Thymus (tissue), 14 donors: ENCODE measurements at places on chromosomes 11 and 22.

GRCh38 chr22:21449531-21450319 is 17.5 kb upstream of the TMEM191C start:
- H3K4me3 ChIP-seq, result no peak overlapping the region
- no peaks in the 10 kb centered on the region for H3K27me3 ChIP-seq
- no peaks in the 10 kb centered on the region for H3K4me1 ChIP-seq

DNA sequence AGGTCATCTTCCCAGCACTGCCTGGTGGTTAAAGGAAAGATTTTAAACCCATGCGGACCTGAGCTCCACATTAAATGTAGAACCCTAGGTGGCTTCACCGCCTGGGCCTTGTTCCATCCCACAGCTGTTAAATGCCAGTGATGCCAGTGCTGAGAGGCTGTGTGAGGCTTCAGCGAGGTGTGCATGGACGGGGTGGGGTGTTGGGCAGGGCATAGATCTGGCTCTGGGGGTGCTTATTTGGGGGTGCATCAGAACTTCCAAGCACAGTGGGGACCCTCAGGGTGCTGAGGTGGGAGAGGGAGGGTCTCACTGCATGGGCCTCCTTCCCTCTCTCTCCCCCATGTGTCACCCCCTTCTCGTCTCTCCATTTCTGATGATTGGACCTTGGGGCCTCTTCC is 90.1 kb upstream of the B3GAT1 start:
- no peaks in the 10 kb centered on the region for H3K36me3 ChIP-seq
- H3K27me3 ChIP-seq, result no peaks in the 10 kb centered on the region
- no peak overlapping the region for H3K27ac ChIP-seq

- H3K4me3 ChIP-seq, result no peak overlapping the region
- H3K27me3 ChIP-seq, result no peaks in the 10 kb centered on the region
- no peak for DNase-seq
Observed at GRCh38 chr11:20626279-20626678, 26.9 kb downstream of the SLC6A5 start.

DNA sequence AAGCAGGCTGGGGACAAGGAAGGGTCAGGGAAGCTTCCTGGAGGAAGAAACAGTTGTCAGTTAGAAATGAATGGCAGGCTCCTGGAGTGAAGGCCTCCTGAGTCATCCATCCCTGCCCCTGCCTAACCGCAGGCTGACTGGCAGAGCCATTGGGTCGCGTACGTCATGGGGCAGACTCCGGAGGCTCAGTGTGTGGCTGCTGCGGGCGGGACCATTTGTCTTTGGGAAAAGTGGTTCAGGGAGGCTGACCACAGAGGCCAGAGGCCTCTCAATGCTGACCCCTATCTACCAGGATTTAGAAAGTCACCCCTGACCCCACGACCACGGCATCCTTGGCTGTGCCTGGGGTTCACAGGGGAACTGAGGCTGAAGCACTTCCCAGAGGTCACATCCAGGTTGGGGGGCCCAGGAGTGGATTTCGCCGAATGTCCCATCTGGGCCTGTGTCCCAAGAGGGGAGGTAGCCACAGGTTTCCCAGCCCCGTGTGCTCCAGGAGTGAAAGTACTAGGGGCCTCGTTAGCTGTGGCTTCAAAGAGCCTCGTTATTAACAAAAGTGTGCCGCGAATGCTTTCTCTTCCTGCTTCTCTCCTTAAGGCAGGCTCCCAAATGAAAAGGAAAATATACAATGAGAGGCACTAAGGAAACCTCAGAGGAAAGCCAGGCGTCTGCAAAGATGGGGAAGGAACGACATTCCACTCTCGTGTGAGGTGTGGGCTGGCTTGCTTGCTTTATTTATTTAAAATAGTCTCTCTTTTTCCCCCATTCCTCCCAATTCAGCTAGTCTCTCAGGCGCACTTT is 58.9 kb downstream of the FLRT1 start:
- H3K27ac ChIP-seq, result no peak overlapping the region
- no peaks in the 10 kb centered on the region for H3K27me3 ChIP-seq
- DNase-seq, result no peak
- H3K4me3 ChIP-seq, result no peak overlapping the region

DNA sequence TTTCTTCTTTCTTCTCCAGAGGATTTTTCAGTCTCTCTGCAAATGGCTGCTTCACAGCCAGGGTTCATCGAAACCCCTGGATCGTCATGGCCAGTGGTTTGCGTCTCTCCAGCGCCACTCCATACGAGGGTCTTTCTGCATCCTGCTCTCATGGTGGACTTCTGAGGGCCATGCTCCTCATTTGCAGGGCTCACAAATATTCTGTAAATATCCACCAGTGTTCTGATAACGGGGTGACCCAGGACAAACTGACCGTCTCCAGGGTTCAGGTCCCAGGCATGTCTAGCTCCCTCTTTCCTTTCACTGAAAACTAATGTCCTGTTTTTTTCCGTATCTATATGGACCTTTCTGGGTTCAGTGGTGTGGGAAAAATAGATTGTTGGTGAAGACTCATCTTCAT is 15.7 kb upstream of the VPREB1 start:
- H3K36me3 ChIP-seq, result no peaks in the 10 kb centered on the region
- DNase-seq, result no peak
- H3K27ac ChIP-seq, result no peak overlapping the region

DNA sequence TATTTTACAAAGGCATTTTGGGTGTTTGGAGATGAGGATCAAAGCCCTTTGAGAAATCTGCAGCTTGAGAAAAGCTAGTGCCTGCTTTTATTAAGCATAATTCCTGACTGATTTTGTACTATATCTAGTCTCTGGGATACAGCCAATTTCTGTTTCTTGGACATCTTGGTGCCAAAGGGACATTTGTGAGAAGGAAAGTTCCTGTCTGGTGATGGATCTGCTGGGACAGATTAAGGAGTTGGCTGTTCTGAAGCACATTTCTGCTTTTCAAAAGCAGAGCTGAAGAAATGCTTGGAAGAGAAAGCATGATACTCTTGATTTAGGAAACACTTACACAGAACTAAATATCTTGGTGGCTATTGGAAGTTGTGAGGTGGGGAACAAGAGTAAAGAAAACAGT is 254.6 kb upstream of the CCDC90B start:
- no peak overlapping the region for H3K4me3 ChIP-seq
- DNase-seq, result no peak
- H3K36me3 ChIP-seq, result no peaks in the 10 kb centered on the region

- H3K27ac ChIP-seq, result no peak overlapping the region
- peaks cover 30% of the 10 kb centered on the region for H3K27me3 ChIP-seq
- H3K4me3 ChIP-seq, result no peak overlapping the region
- no peak for DNase-seq
- H3K4me1 ChIP-seq, result peaks cover 9% of the 10 kb centered on the region
Observed at GRCh38 chr11:3231550-3231850, 717 bp downstream of the MRGPRE start.

DNA sequence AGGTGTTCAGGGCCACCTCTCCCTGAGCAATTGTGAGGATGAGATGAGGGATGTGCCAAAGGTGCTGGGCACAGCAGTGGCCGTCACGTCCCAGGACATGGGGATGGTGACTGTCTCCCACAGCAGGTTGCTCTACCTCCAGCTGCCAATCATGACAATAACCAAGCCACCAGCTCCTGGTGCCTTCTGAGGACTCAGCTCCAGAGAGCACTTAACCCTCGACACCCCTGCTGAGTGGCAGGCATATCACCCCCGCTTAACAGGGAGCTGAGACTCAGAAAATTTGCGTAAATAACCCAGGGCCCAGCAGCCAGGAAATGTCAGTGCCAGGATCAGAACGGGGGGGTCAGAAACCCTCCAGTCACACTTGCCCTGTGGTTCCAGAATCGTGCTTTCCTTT is 8.4 kb upstream of the PNPLA5 start:
- H3K27me3 ChIP-seq, result peaks cover 9% of the 10 kb centered on the region
- DNase-seq, result no peak
- H3K27ac ChIP-seq, result no peak overlapping the region
- H3K4me3 ChIP-seq, result no peak overlapping the region
- H3K36me3 ChIP-seq, result no peaks in the 10 kb centered on the region

DNA sequence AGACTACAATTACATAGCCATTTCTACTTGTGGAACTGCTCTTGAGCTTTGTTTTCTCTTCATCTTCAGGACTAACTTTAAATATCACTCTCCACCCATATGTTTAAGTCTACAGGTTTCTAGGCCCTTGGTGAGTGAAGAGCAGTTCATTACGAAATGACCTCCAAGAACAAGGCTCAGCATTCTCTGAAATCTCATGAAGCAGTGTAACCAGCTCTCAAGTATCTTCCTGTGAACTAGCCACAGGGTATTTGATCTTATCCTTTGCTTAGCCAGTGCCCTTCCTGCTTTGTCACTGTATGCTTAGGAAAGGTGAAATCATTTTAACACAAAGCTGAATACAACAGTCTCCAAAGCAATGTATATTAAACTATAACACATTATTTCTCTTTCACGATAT is 20.4 kb upstream of the LYVE1 start:
- no peak for DNase-seq
- no peak overlapping the region for H3K27ac ChIP-seq
- H3K27me3 ChIP-seq, result no peaks in the 10 kb centered on the region
- H3K4me3 ChIP-seq, result no peak overlapping the region
- no peaks in the 10 kb centered on the region for H3K4me1 ChIP-seq
- H3K36me3 ChIP-seq, result no peaks in the 10 kb centered on the region

GRCh38 chr11:57072640-57073039 is 83.9 kb downstream of the OR5AK2 start:
- no peaks in the 10 kb centered on the region for H3K4me1 ChIP-seq
- H3K4me3 ChIP-seq, result no peak overlapping the region
- H3K27me3 ChIP-seq, result no peaks in the 10 kb centered on the region
- DNase-seq, result no peak
- no peaks in the 10 kb centered on the region for H3K36me3 ChIP-seq

- no peak overlapping the region for H3K27ac ChIP-seq
- no peaks in the 10 kb centered on the region for H3K4me1 ChIP-seq
- DNase-seq, result no peak
- H3K4me3 ChIP-seq, result no peak overlapping the region
Observed at GRCh38 chr22:48015701-48016100, 1253.3 kb downstream of the TBC1D22A start.

DNA sequence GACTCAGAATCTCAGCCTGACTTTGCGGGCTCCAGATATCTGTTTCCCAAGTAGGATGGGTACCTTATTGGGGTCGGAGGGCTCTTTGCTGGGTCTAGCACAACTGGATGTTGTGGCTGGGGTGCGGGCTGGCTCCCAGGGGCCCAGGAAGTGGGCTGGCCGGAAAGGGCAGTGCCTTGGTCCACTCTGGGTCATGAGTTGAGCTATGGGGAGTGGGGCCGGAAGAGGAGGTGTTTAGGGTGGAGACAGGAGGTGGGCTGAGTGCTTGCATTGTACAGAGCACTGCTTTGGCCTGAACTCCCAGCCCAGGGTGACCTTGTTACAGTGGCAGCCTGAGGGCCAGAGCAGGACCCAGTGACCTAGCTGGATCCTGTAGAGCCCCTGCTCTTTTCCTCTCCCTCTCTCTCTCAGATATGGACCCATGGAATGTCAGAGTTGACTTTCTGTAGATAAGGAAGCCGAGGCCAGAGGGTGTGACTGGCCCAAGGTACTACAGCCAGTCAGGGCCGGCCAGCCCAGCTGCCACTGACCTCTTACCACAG is 13.2 kb downstream of the PHLDB1 start:
- peaks cover 35% of the 10 kb centered on the region for H3K4me1 ChIP-seq
- peaks cover 14% of the 10 kb centered on the region for H3K27me3 ChIP-seq

GRCh38 chr22:48826546-48826945 is 1001.1 kb downstream of the BRD1 start:
- H3K27ac ChIP-seq, result no peak overlapping the region
- no peak overlapping the region for H3K4me3 ChIP-seq
- H3K4me1 ChIP-seq, result no peaks in the 10 kb centered on the region
- H3K36me3 ChIP-seq, result no peaks in the 10 kb centered on the region
- no peaks in the 10 kb centered on the region for H3K27me3 ChIP-seq

GRCh38 chr11:9636691-9637090 is 27.2 kb upstream of the SWAP70 start:
- peaks cover 9% of the 10 kb centered on the region for H3K4me1 ChIP-seq
- DNase-seq, result no peak
- H3K27me3 ChIP-seq, result no peaks in the 10 kb centered on the region
- no peak overlapping the region for H3K4me3 ChIP-seq

DNA sequence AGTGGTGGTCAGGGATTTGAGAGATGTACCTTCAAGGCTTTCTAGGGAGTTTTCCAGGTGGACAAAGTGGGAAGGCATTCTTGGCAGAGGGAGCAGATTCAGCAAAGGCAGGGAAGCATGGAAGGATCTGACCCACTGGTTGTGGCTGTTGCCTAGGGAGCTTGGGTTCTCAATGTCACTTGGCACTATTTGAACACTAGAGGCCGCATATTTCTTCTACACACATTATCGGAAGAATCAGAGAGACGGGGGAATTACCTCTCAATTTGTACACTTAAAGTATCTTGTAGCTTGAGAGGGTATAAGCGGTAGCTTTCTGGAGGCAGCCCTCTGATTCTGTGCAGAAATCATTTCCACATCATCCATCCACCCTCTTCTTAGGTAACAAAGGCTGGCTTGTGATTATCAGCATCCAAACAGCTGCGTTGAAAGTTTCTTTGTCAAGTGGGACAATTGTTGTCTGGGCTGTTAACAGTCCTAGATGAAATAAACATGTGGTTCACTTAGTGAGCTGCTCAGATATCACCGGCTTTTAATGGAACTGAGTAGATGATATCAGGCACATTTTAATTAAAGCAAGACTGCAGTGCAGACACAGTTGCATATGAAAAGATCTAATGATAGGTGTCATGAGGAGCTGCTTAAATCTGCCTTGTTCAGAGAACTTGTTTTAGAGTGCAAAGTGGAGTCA is 2.6 kb downstream of the NELL1 start:
- H3K4me1 ChIP-seq, result peaks cover 3% of the 10 kb centered on the region
- H3K4me3 ChIP-seq, result no peak overlapping the region
- peaks cover 50% of the 10 kb centered on the region for H3K27me3 ChIP-seq
- no peak overlapping the region for H3K27ac ChIP-seq
- no peaks in the 10 kb centered on the region for H3K36me3 ChIP-seq
- DNase-seq, result no peak

DNA sequence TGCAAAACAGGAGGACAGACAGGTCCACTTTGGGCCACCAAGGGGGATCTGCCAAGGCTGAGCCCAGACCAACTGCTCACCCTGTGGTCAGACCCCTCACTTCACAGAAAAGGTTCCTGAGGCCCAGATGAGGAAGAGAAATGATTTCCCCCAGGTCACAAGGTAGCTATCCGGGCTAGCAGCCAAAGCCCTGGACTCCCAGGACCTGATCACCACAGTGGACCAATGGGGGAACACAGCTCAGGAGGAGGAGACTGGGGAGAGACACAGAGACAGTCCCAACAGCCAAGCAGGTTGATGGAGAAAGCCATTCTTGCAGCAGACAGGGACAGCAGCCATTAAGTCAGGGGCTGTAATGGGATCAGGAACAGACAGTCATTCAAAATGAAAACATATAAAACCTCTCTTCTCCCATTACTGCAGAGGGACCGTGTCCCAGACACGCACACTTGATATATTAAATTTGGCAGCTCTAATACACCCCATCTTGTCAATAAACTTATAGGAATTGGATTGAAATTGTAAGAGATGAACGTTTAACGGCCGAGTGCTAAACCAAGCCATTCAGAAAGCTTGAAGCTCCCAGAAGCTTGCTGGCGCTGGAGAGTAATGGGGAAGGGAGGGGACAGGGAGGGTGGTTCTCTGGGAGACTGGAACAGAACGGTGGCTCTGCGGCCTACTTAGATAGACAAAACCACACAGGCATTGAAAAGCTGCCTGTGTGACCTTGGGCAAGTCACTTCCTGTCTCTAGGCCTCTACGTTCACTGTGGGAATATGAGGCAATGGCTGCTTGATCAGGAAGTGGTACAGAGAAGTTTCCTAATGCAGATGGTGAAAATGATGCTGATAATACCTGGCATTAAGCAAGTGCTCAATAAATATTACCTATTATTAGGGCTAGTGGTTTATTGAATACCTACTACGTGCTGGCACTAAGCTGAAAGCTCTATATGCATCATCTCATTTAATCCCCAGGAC is 16.0 kb downstream of the ZMAT5 start:
- peak; percentile 42 for DNase-seq
- no peak overlapping the region for H3K27ac ChIP-seq
- peaks cover 9% of the 10 kb centered on the region for H3K4me1 ChIP-seq
- H3K27me3 ChIP-seq, result no peaks in the 10 kb centered on the region
- H3K36me3 ChIP-seq, result peaks cover 28% of the 10 kb centered on the region
